CMK (cell line): ENCODE measurements at places on chromosomes 12 and 14.

GRCh38 chr14:84036840-84037239, 1493.1 kb upstream of the FLRT2 start:
- DNase-seq: no peak

DNA sequence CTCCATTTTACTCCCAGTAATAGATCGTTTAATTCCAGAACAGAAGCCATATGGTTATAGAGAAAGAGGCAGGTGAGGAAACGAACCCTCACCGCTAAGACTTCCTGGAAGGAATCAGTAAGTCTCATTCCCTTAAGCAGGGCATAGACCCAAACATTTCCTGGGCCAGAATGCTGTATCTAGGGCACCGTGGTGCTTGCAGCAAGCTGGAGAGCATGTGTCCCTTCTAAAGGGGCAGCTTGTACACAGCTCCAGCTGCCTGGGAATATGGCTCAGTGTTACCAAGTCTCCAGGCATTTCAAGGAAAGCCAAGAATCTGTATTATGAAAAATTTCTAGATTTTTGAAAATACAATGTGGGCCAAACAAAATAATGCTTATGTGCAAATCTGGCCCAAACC, 73.4 kb downstream of the PPM1H start:
- no peak for DNase-seq

DNA sequence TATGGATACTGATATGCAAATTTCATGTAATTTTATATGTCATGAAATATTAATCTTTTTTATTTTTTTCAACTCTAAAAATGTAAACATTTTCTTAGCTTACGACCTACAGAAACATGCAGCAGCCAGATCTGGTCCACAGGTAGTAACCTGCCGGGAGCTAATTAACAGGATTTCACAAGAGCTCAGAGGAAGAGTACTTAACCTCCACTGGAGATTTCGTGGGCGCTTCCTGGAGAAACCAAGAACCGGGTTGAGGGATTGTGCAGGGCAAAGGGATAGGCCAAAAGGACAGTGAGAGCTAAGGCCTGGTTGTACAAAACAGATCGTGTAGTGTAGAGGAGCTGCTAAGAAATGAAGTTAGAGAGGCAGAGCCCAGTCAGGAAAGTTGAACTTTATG, 315.7 kb downstream of the PAWR start:
- no peak for DNase-seq

- no peak for DNase-seq
Measured at GRCh38 chr12:128991716-128992115, 138.4 kb downstream of the GLT1D1 start.

GRCh38 chr14:61643555-61643954, 51.8 kb upstream of the HIF1A start:
- no peak for DNase-seq
